ENCODE measurements at places on chromosomes 2 and 18. TPM values are rescaled to one million over a fixed set of nuclear protein-coding genes. Genes with fewer than 3 reads are reported as not detected.

The PXDN gene
- 18.5 TPM for total RNA-seq

The CYP26B1 gene
- 4.2 TPM for total RNA-seq

The KCNG2 gene
- not detected for total RNA-seq

The DNER gene
- total RNA-seq: 1.6 TPM

The PTMA gene
- total RNA-seq: 207 TPM

The GALNT5 gene
- total RNA-seq: 0.07 TPM
